Gastrocnemius medialis (tissue), 4 donors: ENCODE measurements at places on chromosomes 7 and 10.

DNA sequence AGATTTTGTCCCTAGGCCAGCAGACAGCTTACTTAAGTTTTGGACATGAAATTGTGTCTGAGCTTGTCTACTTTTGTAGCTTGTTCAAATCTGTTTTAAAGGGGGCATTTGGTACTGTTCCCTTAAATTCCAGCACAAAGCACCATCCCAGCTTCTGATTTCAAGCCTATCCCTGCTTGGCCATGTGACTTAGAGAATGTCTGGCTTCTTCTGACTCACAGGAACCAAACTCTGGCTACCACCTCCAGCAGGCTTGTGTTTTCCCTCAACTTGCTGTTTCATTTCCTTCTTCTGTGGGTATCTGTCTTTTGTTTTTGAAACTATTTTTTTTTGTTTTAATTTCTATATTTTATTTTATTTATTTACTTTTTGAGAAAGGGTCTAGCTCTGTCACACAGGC is 97.9 kb upstream of the FZD8 start:
- DNase-seq, result no peak

GRCh38 chr10:51083356-51083853 is 9.1 kb downstream of the PRKG1 start:
- no peak for DNase-seq

- DNase-seq, result no peak
Measured at GRCh38 chr10:20891338-20891714, 5.8 kb downstream of the NEBL start.

DNA sequence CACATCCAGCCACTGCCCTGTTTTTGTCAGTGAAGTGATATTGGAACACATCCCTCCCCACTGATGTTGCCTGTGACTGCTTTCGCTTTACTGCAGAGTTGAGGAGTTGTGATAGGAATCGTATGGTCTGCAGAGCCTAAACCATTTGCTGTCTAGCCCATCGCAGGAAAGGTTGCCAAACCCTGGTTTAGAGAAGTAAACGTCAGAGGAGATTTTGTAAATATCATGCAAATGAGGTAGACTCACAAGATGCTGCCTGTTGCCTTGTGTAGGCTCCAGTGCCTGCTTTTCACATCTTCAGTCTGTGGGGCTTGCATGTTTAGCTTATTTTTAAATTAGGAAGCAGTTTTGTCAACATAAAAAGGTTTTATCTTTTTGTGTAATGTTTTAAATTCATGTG is 107.1 kb downstream of the TRRAP start:
- no peak for DNase-seq

DNA sequence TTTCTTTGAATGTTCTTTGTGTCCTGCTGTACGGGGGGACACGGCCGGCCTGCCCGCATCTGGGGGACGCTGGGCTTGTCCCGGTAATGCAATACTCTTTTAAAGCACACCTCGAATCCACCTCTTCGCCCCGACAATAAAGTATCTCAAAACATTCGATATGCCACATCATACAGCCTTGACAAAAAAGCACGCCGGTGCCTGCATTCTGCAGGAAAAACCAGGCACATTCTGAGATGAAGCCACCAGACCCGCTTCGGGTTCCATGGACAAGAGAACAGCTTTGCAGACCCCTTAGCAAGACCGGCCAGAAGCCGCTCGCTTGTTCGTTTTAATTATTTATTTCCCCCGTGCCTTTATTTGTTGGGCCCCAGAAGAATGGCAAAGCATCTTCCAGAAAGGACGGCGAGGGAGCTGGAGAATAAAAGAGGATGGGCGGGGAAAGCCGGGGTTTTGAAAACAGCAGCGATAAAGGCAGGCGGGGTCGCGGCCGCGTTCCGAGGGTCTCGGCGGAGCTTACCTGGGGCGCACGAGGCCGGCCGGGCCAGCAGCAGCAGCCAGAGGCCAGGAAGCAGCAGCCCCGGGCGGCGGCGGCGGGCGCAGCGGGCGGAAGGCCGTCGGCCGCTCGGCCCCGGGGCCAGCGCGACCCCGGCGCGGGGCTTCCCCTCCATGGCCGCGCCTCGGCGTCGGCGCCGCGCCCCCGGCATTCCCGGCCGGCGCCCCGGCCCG is 462 bp downstream of the KIAA1549 start:
- DNase-seq, result no peak

DNA sequence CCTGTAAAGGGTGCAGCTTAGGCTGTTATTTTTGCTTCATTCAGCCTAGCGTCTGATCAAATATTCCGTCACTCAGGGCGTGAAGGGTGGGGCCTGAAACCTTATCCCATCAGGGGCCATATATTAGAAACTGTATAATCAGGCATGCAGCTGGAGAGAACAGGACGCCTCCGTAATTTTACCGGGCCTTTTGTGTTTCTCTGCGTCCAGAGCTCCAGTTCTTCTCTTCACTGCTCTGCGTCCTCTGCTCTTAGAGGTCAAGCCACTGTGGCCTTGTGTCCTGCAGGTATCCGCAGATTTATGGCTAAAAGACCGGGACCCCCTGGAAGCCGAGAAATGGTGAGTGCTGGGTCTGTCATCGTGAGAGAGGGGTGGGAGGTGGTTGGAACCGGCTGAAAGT is at the start of gene ZNF735:
Gene ZNF735, plus strand, starts transcription at position 301 of the 400 bp plus-strand sequence. Its CDS starts 0 bp downstream, at position 301.
- DNase-seq, result no peak

- peak; percentile 23 for DNase-seq
Measured at GRCh38 chr10:31927884-31928548, 615 bp downstream of the ARHGAP12 start.

- no peak for DNase-seq
Measured at GRCh38 chr7:109261781-109262180, 692.1 kb downstream of the DNAJB9 start.

- DNase-seq, result no peak
Measured at GRCh38 chr7:100972002-100972347, 2.6 kb downstream of the MUC12 start.

GRCh38 chr10:31952066-31952465 is 23.4 kb upstream of the ARHGAP12 start:
- DNase-seq, result no peak

- DNase-seq, result peak; percentile 54
Measured at GRCh38 chr7:94374231-94374630, 20.5 kb upstream of the COL1A2 start.

DNA sequence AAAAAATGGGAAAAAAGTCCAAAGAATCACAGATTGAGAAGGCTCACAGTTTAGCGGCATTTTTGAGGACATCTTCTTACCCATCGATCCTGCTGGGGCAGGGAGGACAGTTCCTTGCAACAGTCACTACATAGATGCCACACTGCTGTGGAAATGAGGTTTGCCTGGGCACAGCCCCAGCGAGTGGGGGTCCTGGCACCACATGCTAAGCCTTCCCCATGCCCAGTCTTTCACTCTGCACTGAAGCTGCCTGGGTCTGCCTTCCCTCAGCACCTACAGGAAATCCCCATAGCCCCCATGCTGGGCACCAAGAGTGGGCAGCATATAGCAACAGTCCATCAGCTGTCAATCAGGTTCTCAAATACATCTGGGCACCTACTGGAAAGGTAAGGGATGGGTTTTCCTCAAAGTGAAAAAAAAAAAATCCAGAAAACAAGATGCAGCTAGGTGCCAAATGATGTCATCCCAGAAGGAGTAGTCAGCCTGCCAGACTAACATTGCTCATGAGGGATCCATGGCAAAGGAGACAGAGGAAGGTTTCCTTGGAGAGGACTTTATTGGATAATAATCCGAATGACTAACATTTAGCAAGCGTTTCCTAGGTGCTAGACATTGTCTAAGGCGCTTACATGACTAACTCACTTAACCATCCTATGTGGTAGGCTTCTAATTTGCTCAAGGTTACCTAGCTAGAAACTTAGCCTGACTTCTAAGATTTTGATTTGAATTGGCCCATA is 125.7 kb upstream of the CXCL12 start:
- no peak for DNase-seq

DNA sequence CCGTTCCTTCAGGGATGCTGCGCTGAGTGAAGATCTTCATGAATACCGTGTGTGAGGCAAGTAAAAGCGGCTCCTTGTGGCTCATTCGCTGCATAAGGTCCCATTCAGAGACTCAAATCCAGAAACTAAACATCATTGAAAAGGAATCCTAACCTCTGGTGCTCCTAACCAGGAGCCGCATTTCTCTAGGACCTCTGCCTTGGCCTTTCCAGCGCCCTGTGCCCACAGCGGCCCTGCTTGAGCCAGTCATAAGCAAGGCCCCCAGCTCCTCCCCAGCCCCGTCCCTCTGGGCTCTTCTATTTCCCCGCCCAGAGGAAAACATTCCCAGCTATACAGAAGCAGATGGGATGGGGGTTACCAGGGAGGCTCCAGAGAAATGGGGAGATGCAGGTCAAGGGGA is 42.6 kb upstream of the INSIG1 start:
- DNase-seq, result no peak

GRCh38 chr10:99730026-99730425 is 1.9 kb downstream of the COX15 start:
- DNase-seq, result no peak

GRCh38 chr10:128191847-128192246 is 65.6 kb upstream of the MKI67 start:
- no peak for DNase-seq

- no peak for DNase-seq
Measured at GRCh38 chr7:121073463-121074099, 85.1 kb downstream of the CPED1 start.

DNA sequence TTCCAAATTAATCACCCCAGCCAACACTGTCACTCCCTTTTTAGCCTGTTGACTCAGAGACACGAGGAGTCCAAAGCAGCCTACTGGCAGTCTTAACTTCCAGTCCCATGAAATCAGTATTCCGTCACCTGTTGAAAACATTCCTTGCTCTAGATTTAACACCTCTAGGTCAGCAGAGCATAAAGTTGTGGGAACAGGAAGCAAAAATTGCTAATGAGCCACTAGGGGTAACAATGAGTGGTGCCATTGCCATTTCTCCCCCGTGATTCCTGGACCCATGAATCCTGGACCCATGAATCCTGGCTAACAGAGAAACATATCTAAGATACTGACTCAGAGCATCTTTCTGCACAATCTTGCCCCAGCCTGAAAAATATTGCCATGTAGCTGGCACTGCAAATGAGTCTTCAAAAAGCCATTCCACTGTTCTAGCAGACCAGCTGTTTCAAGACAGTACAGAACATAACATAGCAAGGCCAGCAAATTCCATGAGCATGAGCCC is 252.7 kb upstream of the PTER start:
- no peak for DNase-seq

DNA sequence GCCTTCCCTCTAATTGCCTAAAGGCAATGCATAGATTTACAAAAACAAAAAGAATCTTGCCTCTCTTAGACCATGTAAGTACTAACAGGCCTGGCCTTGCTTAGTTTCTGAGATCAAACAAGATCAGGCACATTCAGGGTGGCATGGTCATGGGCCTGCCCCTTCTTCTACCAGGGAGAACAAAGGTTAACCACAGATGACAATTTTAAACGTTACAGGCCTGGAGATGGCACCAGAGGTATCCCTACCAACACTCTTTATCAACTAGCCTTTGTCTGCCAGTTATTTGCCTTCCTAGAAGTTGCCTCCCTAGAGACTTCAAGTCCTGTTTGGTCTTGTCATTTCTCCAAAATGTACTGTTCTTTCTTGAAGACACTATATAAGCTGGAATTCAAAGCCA is 252.6 kb downstream of the DOCK4 start:
- no peak for DNase-seq

DNA sequence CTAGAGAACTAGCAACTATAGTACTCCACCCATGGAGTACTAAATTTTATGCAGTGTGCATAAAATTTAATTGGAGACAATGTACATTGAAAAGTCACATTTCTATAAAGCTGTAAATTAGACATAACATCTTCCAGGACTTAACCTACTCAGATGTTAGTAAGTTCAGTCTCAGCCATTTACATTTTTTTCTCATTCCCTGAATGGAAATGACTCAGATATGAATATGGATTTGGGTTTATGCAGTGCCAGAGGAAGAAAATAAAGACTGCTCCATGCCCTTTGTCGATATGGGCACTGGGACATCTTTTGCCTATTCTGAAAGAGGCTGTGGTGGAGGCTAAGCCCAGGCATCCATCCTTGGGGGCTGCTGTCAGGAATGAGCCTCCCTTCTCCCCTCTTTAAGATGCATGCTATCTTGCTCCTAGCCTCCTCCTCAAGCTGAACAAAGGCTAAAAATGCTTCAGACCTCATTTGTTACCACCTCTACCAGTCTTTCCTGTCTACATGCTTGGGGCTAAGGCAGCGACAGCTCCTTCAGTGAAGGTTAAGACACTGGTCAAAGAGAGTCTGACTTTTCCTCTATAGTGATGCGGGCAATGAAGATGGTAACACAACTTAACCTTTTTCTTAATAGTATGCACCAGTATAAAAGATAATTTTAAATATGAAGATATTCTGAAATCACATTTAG is 486.8 kb upstream of the ANKRD30A start:
- DNase-seq, result no peak

GRCh38 chr7:11466517-11467105 is 365.4 kb downstream of the THSD7A start:
- no peak for DNase-seq

GRCh38 chr7:140275069-140275965 is 98.5 kb upstream of the KDM7A start:
- no peak for DNase-seq

DNA sequence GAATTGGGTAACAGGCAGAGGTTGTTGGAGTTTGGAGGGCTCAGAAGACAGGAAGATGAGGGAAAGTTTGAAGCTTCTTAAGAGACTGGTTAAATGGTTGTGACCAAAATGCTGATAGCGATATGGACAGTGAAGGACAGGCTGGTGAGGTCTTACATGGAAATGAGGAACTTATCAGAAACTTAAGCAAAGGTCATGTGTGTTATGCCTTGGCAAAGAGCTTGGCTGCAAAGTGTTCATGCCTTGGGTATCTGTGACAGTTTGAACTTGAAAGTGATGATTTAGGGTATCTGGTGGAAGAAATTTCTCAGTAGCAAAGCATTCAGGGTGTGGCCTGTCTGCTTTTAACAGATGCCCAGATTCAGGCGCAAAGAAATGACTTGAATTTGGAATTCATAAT is 64.5 kb upstream of the EEPD1 start:
- no peak for DNase-seq

DNA sequence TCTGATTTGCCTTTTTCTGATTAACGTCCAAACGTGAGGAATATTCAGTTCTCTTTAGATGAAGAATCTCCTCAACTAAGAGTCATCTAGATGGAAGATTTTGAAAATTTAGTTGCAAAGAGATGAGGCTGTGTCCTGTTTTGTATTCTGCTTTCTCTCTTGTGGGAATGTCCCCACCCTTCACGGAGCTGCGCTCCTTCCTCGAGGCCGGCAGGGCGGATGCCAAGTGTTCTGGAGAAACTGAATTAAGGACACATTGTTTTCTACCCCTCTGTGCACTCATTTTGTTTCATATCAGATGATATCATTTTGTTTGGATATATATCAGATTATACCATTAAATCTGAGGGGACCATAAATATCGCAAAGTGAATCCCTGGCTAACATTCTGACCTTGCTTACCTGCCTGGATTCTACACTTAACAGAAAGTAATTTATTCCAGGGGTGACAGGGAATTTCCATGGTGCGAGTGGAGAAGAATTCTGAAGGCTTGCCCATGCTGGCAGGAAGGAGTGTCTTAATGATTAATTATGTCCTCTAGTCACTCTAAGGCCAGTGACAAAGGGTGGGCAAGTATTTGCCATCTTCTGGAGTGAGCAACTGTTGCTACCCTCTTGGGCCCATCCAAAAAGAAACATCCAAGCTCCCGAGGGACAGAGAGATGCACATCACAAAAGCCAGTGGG is 47.9 kb upstream of the IGFBP3 start:
- DNase-seq, result no peak
